ENCODE measurements at places on chromosomes 13 and 19.

GRCh38 chr19:48498595-48499311 is 12.9 kb downstream of the LMTK3 start:
- DNase-seq: no peak

GRCh38 chr19:56838909-56839651 is 1.4 kb downstream of the PEG3 start:
- DNase-seq: no peak

DNA sequence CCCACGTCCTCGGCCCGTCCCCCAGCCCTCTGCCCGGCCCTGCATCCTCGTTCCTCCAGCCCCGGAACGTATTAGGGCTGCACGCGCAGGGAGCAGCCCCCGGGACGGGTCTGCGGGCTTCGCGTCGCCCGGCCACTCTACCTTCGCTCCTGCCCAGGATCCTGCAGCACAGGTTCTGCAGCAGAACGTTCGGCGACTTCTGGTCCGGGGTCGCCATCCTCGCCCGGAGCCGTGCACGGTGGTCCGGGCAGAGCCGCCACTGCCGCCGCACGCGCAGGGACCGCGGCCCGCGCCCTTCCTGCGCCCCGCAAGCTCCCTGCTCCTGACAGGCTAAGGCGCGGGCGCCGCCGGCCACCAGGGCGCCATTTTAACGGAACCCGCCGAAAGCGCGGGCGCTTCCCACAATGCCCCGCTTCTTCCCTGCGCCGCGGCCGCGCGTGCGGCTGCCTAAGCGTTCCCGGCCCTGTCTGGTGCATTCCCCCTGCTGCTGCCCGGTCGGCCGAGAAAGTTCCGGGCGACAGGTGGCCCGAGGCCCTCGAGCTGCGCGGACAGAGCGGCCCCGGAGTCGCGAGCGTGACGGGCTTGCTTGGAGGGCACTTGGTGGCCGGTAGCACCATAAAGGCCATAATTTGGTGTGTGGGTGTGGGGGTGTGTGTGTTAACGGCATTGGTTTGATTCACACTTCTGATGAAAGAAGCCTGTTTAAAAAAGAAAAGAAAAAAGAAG is at the start of gene TUBGCP3:
Gene TUBGCP3, minus strand, starts transcription at position 390 of the 726 bp plus-strand sequence. Its CDS starts 173 bp downstream, at position 217.
- DNase-seq: peak; percentile 54

DNA sequence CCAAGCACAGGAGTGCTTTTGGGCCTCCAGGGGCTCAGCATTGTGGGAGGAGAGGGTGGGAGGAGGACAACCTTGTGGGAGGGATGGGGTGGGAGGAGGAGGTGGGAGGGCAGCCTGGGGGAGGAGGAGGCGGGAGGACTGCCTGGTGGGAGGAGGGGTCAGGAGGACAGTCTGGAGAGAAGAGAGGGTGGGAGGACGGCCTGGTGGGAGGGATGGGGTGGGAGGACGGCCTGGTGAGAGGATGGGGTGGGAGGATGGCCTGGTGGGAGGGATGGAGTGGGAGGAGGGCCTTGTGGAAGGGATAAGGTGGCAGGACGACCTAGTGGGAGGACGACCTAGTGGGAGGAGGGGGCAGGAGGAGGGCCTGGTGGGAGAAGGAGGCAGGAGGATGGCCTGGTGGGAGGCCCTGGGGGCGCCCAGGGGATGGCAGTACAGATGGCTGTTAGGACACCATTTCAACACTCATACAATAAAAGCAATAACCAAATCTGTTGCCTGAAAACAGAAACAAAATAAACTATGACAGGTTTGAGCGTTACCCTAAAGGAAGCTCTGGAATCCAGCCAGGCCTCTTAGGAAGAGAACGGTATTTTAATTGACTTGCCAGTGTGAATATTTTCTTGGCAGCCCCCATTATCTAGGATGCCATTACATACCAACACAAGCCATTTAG is 63.7 kb downstream of the CRYL1 start:
- no peak for DNase-seq

GRCh38 chr13:64725492-64725891 is 2504.6 kb downstream of the PCDH9 start:
- DNase-seq: no peak

GRCh38 chr13:30829145-30829832 is 76.8 kb upstream of the MEDAG start:
- DNase-seq: no peak

- DNase-seq: no peak
Observed at GRCh38 chr19:53147645-53148044, 11.2 kb downstream of the ZNF347 start.

DNA sequence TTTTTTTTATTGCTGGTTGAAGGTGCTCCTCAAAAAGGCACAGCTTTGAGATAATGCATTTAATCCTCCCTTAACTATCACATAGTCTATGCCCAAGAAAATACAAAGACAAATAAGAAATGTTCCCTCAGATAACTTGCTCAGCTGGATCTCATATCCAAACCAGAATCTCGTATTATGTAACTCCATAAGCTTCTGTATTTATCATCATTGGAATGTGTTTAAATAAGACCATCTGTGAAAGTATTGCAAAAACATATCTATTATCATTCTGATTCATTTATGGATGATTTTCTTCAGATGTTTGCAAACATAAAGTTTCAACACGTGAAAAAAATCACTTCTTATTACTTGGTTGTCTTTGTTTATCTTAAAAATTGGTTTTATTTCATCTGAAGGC is 190.9 kb downstream of the IRS2 start:
- peak; percentile 35 for DNase-seq

GRCh38 chr13:83536941-83537340 is 345.3 kb downstream of the SLITRK1 start:
- DNase-seq: no peak

DNA sequence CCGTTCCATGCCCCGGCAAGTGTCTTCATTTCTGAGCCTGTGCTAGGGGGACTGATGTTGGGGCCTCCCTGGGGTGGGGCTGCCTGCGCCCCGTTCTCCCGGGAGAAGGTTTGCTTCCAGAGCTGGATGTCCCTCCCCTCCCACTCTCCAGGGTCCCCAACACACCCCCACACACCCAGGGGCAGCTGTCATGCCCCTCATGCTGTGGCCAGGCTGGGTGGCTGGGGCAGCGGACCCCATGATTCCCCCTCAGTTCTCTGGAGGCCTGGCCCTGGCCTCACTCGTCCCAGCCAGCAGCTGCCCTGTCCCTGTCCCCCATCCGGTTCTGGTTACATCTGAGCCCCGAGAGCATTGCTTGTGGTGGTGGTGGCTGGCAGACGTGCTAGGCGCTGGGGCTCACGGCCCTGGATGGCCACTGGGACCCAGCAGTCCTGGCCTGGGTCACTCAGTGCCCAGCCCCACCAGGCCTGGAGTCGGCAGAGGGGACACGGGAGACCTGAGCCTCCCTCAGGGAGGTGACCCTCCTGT is 184.8 kb downstream of the KDM4B start:
- DNase-seq: no peak

- DNase-seq: peak; percentile 66
Observed at GRCh38 chr13:51619614-51620013, 35.4 kb downstream of the WDFY2 start.

DNA sequence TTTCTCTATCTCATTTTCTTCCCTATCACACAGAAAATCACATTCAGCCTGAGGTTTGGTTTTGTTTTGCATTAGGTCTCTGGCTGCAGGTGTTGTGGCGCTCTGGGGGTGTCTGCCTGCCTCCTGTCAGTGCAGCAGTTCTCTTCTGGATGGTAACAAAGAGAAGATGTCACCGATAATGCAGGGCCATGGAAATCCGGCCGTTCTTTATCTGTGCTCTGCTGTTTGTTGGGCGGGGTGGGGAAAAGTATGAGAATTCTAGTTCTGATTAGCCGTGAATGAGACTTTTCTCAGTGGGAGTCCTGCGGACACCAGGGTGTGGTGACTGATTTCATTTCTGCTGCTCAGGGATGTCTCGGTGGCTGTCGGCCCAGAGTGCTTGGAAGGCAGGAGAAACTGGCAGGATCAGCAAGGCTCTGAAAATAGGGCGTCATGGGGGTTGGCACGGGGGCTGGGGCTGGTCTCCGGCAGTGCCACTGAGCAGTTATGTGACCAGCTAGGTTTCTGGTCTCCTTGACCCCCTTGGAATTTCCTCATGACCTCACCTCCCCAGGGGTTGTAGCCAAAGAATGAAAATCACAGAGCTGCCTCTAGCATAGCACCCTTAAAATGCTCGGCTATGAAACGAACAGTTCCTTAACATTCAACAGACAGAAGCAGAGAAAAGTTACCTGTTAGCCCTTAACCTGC is 5.0 kb downstream of the RNF113B start:
- peak; percentile 40 for DNase-seq

DNA sequence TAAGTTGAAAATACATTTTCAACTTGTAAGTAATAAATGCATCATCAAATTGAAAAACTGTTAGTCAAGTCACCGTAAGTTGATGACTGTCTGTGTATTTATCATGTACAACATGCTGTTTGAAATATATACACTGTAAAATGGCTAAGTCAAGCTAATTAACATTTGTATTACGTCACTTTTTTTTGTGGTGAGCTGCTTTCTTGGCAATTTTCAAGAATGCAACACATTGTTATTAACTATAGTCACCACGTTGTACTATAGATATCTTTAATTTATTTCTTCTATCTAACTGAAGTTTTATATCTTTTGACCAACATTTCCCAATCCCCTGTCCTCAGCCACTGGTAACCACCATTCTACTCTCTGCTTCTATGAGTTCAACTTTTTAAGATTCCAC is 57.0 kb downstream of the RBM26 start:
- DNase-seq: no peak

- no peak for DNase-seq
Observed at GRCh38 chr13:63208826-63209225, 1793.2 kb upstream of the PCDH20 start.

DNA sequence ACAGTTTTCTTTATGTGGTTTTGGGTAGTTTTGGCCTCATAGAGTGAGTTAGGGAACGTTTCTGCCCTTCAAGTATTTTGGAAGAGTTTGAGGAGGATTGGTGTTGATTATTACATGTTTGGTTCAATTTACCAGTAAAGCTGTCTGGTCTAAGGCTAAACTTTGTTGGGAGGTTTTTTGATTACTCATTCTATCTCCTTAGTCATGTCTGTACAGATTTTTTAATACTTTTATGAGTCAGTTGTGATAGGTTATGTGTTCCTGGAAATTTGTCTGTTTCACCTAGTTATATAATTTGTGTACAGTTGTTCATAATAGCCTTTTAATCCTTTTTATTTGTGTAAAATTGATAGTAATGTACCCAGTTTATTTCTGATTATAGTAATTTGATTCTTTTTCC is 20.4 kb downstream of the RNF17 start:
- DNase-seq: no peak

- no peak for DNase-seq
Observed at GRCh38 chr13:87094646-87095045, 576.5 kb upstream of the SLITRK5 start.

GRCh38 chr19:5155586-5156210 is 184.9 kb downstream of the PTPRS start:
- no peak for DNase-seq

DNA sequence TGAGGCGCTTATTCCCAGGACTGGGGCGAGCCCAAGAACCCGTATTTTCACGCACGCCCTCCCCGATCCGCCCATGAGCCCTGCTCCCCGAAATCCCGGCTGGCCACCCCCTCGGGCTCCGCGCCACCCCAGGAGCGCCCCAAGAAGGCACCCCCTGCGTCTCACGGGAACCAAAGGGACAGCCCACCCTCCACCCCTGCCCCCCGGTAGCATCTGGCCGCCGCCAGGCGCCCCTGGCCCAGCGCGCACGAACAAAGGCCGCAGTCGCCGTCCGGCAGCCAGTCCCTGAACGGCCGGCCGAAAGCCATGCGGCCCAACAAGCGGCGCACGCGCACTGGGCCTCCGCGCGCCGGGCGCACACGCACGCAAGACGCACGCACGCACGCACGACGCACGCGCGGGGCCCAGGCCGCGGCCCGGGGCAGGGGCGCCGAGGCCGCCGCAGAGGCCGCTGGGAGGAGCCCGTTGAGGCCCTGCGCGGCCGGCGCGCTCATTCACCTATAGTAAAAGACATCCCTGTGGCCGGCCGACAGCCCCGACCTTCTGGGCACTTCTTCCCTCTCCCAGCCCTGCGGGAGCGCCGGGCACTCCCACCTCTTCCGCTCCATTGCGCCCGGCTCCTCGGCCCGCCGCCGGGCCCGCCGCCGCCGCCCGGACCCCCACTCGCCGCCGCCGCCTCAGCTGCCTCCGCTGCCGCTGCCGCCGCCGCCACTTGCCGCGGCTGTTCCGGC is 476 bp downstream of the MBD3 start:
- peak; percentile 75 for DNase-seq

DNA sequence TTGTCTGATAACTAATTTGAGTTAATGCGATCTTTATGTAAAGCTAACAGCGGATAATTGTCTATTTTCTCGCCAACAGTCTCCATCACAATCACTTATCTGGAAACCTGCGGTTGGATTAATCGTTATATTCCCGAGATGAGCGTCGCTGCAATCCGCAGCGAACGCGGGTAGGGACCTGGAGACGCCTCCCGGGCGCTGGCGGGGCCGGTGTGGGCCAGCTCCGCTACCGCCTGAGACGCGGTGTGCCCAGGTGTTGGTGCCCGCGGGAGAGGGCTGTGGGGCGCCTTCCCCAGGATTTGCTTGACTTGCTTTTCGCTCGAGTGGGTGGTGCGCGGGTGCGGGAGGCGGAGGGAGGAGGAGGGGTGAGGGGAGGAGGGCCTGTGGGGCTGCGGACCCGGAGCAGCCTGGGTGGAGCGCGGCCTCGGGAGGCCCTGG is 38.3 kb downstream of the SOX1 start:
- no peak for DNase-seq

DNA sequence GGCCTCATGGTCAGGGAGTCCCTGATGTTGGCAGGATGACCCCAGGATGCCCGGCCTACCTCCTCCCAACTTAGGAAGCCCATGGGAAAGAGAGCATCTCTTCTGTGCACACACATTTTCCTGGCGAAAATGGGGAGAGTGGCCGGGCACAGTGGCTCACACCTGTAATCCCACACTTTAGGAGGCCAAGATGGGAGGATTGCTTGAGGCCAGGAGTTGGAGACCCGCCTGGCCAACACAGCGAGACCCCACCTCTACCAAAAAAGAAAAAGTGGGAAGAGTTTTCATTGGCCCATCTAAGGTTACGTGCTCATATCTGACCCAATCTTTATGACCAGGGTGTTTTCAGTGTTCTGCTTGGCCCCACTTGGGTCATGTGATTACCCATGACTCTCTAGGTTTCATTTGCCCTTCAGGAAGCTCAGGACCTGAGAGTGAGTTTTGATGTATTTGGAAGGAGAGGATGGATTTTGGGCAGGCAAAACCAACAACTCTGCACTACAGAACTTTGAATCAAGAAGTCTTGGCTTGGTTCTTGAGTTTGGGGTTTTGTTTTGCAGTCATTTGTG is 33.6 kb upstream of the SHKBP1 start:
- DNase-seq: no peak

- no peak for DNase-seq
Observed at GRCh38 chr13:109408591-109409382, 377.6 kb downstream of the IRS2 start.

DNA sequence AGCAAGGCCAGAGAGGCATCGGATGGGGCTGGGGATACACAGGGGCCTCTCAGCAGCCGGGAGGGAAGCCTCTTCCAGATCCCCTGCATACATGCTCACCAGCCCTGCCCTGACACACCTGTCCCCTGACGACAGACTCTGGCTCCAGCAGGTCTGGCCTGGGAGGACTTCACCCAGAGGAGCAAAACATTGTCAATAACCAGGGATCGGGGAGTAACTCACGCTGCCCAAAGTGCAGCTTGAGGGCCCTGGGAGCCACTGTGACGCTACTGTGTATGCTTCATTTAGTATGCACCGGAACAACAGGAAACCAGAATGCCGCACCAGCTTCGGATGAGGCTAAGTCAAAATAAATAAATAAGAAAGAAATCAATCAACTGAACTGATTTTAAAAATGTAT is 12.4 kb upstream of the CD22 start:
- no peak for DNase-seq

- no peak for DNase-seq
Observed at GRCh38 chr13:36192166-36192565, 22.2 kb downstream of the SOHLH2 start.

- no peak for DNase-seq
Observed at GRCh38 chr13:107457686-107458085, 757.6 kb downstream of the LIG4 start.
